ENCODE measurements at places on chromosomes 1 and 21. TPM values are rescaled to one million over a fixed set of nuclear protein-coding genes. Genes with fewer than 3 reads are reported as not detected.

The TNNT2 gene
- under 0.01 TPM for total RNA-seq

The ETNK2 gene
- 1.5 TPM for total RNA-seq

The FCRL2 gene
- not detected for total RNA-seq

The OR2T33 gene
- total RNA-seq, result not detected

The SLC6A9 gene
- 16.2 TPM for total RNA-seq

The IGSF21 gene
- not detected for total RNA-seq

The KANK4 gene
- 0.07 TPM for total RNA-seq

The SLC1A7 gene
- 0.52 TPM for total RNA-seq

The CSF1 gene
- 53.5 TPM for total RNA-seq

The CFHR5 gene
- total RNA-seq, result not detected

The COL11A1 gene
- total RNA-seq, result 2.5 TPM

The TTLL7 gene
- 19.1 TPM for total RNA-seq

The DTL gene
- 2.0 TPM for total RNA-seq

The AKNAD1 gene
- 0.33 TPM for total RNA-seq

The TRNP1 gene
- total RNA-seq, result 15.4 TPM

The EXOC8 gene
- 17.2 TPM for total RNA-seq

The RGS8 gene
- not detected for total RNA-seq

The TRIM63 gene
- 0.30 TPM for total RNA-seq

The PCSK9 gene
- 0.85 TPM for total RNA-seq

The SPRR2G gene
- total RNA-seq, result not detected

The SNX7 gene
- 29.2 TPM for total RNA-seq

The HNRNPR gene
- 60.1 TPM for total RNA-seq

The TMCO2 gene
- not detected for total RNA-seq

The TMEM222 gene
- 26.3 TPM for total RNA-seq

The CHAF1B gene
- 1.6 TPM for total RNA-seq

The KCNK1 gene
- total RNA-seq, result 9.2 TPM

The GPATCH3 gene
- 8.5 TPM for total RNA-seq

The CFHR3 gene
- not detected for total RNA-seq

The SMCP gene
- total RNA-seq, result not detected

The APOBEC4 gene
- not detected for total RNA-seq

The VHLL gene
- 0.92 TPM for total RNA-seq

The INKA2 gene
- total RNA-seq, result 6.6 TPM

The CDC42 gene
- 209 TPM for total RNA-seq

The TMCC2 gene
- total RNA-seq, result 3.3 TPM

The WNT4 gene
- total RNA-seq, result not detected

The AADACL3 gene
- total RNA-seq, result not detected

The LCE1F gene
- not detected for total RNA-seq
